ENCODE measurements at places on chromosomes 1 and 21. TPM values are rescaled to one million over a fixed set of nuclear protein-coding genes. Genes with fewer than 3 reads are reported as not detected.

DNA sequence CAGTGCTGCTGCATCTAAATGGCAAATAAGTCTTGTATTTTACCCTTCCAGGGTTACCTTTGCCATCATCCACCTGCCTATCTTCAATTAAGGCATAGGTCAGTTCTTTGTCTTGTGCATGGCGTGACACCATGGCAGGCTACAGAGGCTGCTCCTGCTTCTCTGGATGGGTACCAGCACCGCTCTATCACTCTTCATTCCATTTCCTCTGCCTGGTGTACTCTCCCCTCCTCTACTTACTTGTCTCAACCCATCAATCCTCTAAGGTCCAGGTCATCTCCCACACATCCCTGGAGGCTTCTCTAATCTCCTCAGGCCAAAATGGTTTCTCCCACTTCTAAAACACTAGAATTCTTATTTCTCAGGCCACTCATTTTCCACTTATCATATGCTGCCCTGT, 257.5 kb downstream of the BARHL2 start:
- no peak for DNase-seq

- no peak for DNase-seq
These were observed 67.1 kb downstream of the FGGY start for GRCh38 chr1:59364037-59364436.

DNA sequence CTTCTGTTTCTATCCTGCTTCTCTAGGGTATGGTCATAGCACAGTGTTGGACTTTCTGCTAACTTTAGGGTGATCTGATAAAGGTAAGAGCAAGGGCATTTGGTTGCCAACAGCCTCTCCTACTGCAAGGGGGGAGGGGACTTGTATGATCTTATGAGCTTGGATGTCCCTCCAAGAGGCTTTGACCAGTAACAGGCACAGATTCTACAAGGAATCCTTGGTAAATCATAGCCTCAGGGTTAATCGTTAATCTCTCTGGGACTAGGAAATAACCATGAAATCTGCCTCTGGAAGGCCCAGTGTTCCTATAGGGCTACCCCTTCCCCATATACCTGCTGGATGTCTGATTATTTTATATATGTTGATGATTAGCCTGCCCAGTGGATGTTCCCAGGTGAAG, 134.8 kb upstream of the TNFSF4 start:
- no peak for DNase-seq

DNA sequence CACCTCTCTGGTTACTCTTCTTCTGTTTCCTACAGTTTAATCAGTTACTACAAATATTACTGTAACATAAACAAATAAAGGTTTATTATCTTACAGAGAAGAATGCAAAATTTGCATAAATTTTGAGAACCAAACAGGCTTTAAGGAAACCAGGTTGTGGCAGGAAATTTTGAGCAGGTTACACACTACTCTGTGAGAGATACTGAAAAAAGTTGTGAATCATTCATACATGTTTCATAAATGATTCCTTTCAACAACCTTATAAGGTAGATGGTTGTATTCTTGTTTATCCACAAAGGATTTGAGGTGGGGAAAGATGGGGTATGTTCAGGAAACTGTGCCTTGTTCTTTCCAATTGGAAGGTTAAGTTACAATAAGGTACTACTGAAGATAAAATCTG, 58.6 kb downstream of the MAST2 start:
- no peak for DNase-seq

GRCh38 chr1:223834660-223835263, 11.0 kb downstream of the TP53BP2 start:
- no peak for DNase-seq

DNA sequence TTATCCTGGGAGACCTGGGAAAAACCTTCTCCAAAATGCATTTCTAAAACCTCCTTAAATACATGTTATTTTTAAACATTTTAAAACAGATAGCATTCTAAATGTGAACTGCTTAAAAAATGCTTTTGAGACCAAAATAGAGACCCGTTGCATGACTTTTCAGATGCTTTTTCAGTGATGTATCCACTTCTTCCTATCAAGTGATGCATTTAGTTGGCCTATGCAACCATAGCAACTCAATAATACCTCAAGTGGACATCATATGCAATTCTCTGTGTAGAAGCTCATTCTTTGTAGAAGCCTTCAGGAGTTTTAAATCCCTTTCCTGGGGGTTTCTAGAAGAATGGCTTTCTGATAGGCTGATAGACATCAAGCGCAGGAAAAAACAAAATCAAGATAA, 94.5 kb upstream of the RAVER2 start:
- no peak for DNase-seq

DNA sequence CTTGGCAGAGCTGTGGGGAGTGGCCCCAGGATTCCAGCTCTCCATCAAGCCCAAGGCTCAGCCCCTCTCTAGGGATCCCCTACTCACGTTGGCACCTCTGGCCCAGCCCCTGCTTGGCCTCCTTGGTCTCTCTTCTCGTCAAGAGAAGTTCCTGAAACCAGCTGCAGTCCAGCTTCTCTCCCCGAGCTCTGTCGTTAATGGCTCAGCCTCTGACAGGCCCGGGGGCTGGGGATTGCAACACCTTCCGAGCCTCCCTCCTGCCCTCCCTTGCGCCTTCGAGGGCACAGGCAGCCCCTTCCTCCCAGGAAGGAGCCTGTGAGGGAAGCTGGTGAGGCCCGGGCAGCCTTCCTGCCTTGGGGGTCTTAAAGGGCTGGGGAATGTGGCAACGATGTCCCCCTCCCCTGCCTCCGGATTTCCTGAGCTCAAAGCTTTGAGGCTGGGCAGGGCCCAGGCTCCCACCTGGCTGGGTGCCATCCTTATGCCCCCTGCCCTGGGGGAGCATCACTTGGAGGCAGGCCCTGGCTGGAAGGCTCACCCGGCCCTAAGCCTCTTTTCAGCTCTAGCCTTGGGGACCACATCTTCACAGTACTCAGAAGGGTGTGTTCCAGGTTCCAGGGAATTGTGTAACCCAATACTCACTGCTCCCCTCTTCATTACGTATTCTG, at the start of gene CSF3R:
Gene CSF3R, minus strand, starts transcription at position 190 of the 665 bp plus-strand sequence. CDS start 3,417 bp downstream, outside the sequence.
- DNase-seq, result no peak

- DNase-seq, result no peak
These were observed 155.7 kb downstream of the ADSS2 start for GRCh38 chr1:244296003-244296402.

GRCh38 chr1:17272646-17273045, 23.7 kb downstream of the PADI3 start:
- DNase-seq, result no peak

The SPRR1A gene
- not detected for polyA plus RNA-seq

The GTF2B gene
- polyA plus RNA-seq, result 48.6 TPM

The PRAMEF18 gene
- polyA plus RNA-seq, result not detected

The GSTM4 gene
- 64.6 TPM for polyA plus RNA-seq

The RGSL1 gene
- polyA plus RNA-seq, result 0.09 TPM

The IFNLR1 gene
- 7.0 TPM for polyA plus RNA-seq

The MXRA8 gene
- polyA plus RNA-seq, result 242 TPM

The TMEM200B gene
- 18.8 TPM for polyA plus RNA-seq

The PFKFB2 gene
- 17.4 TPM for polyA plus RNA-seq

The CD1E gene
- 1.8 TPM for polyA plus RNA-seq

The CZIB gene
- 81.0 TPM for polyA plus RNA-seq

The NKAIN1 gene
- 3.8 TPM for polyA plus RNA-seq

The TMEM52 gene
- 1.7 TPM for polyA plus RNA-seq

The SMPDL3B gene
- 12.4 TPM for polyA plus RNA-seq

The ABCG1 gene
- 8.5 TPM for polyA plus RNA-seq
